ENCODE measurements at places on chromosomes 13 and 19. TPM values are rescaled to one million over a fixed set of nuclear protein-coding genes. Genes with fewer than 3 reads are reported as not detected.

KLK3 gene
- total RNA-seq = not detected

FGF21 gene
- not detected for total RNA-seq

CBLC gene
- 0.29 TPM for total RNA-seq

PTH2 gene
- total RNA-seq = not detected

ZNF66 gene
- 13.0 TPM for total RNA-seq

CERS1 gene
- 0.30 TPM for total RNA-seq

CEACAM16 gene
- total RNA-seq = not detected

CATSPERD gene
- not detected for total RNA-seq

PLK5 gene
- not detected for total RNA-seq

NLRP11 gene
- not detected for total RNA-seq

ZNF543 gene
- 9.4 TPM for total RNA-seq

HNRNPA1L2 gene
- 12.9 TPM for total RNA-seq

SLC6A16 gene
- total RNA-seq = 0.88 TPM

SLC1A6 gene
- total RNA-seq = not detected

PRR36 gene
- total RNA-seq = not detected

FUT2 gene
- 1.0 TPM for total RNA-seq

CDC42EP5 gene
- total RNA-seq = 5.9 TPM

WDR87 gene
- total RNA-seq = not detected

ATP4A gene
- not detected for total RNA-seq

B3GNT3 gene
- not detected for total RNA-seq

PSG3 gene
- total RNA-seq = not detected

KLF2 gene
- total RNA-seq = 16.5 TPM

ZNF229 gene
- total RNA-seq = 23.7 TPM

MIDN gene
- 108 TPM for total RNA-seq

SBK3 gene
- total RNA-seq = not detected

FCER2 gene
- total RNA-seq = not detected

PROZ gene
- total RNA-seq = not detected

SPRY2 gene
- 11.3 TPM for total RNA-seq

MISP gene
- total RNA-seq = 5.5 TPM

S1PR4 gene
- not detected for total RNA-seq

GALP gene
- total RNA-seq = not detected

NLRP9 gene
- not detected for total RNA-seq

NLRP4 gene
- total RNA-seq = not detected
